ENCODE measurements at places on chromosomes 6 and 20. TPM values are rescaled to one million over a fixed set of nuclear protein-coding genes. Genes with fewer than 3 reads are reported as not detected.

GRCh38 chr20:57630061-57630460 lies 9.8 kb upstream of the ZBP1 start:
- no peak for DNase-seq

GRCh38 chr20:3003416-3003815 lies 40.0 kb upstream of the GNRH2 start:
- DNase-seq = no peak

DNA sequence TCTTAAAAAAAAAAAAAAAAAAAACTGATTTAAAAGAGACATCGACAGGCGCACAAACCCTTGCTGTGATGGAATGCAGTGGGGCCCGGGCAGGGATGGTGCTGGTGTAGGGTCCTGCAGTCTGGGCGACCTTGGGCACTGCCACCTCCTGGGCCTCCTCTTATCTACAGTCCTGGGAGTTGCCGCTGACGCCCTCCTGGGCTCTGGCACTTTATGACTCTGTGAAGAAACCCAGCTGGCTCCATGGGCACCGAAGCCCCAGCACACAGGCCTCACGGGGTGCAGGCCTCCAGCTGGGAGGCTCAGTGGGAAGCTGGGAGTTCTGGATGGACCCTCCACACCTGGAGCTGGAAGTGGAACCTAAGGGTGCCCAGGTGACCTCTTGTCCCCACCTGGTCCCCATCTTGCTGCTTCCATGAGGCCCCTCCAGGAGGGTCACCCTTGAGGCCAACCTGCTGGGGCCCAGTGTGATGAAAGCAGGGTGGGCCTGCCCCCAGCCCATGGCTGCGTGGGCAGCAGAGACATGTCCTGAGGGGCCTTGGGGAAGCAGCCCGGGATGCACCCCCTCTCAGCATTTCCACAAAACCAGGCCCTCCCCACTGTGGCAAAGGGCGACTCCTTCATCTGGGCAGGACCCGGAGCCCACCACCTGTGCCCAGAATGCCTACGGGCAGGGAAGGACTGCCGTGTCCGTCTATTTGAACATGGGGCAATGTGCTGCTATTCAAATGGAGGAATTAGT lies 104.9 kb downstream of the ASXL1 start:
- DNase-seq = no peak

DNA sequence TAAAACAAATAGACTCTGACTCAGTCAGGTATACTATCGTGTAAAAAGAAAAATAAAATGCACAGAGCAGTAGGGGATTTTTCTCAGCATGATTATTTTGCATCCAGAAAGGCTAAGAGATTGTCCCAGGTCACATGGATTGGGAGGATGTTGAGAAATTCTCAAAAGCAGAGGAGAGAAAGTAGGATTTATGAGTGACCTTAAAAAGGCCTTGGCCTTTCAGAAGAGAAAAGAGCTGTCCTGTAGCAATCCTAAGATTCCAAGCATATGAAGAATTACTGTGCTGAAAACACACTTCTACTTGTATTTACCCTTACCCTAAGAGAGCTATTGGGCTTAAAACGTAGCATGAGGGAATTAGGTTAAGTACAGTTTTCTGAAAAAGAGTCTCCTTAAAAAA lies 149.7 kb upstream of the ENPP5 start:
- no peak for DNase-seq

NHSL1 gene
- total RNA-seq = 4.0 TPM

- DNase-seq = no peak
Measured at GRCh38 chr20:63942250-63942951, 13.8 kb downstream of the UCKL1 start.

GRCh38 chr6:129029778-129030177 lies 146.8 kb downstream of the LAMA2 start:
- no peak for DNase-seq

GRCh38 chr6:90893400-90893799 lies 306.5 kb upstream of the MAP3K7 start:
- DNase-seq = no peak

DNA sequence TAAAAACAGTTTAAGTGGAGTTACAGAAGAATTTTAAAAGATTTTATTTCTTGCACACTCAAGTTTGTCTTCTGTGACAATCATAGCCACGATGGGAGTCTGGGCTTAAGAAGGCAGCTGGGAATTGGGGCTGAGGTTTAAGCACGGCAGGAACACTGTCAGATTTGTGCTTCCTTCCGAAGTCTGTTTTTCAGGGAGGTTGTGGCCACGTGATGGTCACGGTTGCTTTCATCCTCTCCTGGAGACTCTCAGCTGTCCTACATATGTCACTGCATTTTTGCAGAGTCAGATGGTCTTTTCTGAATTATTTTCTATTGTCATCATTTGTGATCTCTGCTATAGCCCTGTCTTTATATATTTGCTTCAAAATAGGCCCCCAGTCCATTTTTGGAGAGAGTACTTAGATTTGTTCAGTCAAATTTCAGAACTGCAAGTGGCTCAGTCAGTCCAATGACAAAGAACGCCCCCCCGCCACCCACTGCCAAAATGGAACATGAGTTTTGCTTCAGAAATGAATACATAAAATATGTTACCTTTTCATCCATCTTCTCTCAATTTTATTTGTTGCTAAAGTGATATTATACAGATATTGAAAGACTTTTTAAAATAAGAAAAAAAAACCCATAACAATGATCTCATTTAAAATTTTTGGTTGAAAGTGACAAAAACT lies 111.8 kb upstream of the ZFP64 start:
- no peak for DNase-seq

DNA sequence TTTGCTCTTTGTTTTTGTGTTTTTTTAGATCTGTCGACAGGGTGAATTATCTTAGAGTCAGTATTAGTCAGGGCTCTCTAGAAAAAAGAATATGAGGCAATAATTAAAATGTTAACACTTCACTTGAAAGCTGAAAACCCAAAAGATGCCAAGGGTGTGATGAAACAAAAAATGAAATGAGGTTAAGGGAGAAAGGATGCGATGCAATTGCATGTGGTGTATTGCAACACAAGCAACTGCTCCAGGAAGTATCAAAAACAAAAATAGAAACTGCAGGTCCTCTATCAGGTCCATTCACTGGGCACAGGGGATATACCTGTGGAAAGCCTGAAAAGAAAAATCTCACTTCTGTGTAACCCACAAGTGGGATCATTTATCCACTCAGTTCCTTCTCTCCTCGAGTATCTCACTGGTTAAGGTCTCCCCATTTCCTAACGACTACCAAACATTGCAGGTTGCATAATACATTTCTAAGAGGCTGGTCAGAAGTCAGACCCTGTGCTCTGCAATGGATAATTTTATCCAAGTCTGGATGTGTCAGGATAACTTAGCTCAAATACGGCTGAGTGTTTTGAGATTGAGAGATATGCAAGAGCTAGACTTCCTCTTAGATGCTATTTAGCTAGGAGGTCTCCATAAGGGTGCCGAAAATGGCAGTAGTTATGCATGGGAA lies 257.7 kb upstream of the GJE1 start:
- DNase-seq = peak; percentile 43

- no peak for DNase-seq
Measured at GRCh38 chr20:41365777-41366545, 657 bp downstream of the EMILIN3 start.

Data from epithelial cell of proximal tubule (primary cell).